K562 (cell line): ENCODE measurements at places on chromosomes 11 and 22. TPM values are rescaled to one million over a fixed set of nuclear protein-coding genes. Genes with fewer than 3 reads are reported as not detected.

DNA sequence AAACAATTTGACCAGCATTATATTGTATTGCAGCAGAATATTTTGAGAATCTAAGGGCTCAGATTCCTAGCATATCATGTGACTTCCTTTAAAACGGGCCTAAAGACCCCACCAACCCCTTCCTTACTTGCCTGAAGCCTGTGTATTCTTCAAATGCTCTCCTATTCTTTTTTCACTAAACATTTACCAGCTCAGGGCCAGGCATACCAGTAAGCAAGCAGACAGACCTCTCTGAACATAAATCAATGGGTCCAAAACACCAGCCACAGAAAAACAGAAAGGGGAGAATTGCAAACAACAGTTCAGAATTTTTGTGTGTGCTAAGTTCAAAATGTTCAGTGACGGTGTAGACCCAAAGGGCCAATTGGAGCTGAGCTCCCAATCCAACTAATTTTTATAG lies 64.8 kb upstream of the TIMP3 start:
- H3K27me3 ChIP-seq: no peaks in the 10 kb centered on the region
- no peak for DNase-seq
- no peaks in the 10 kb centered on the region; the same call in 1 of the 2 replicates for H3K4me1 ChIP-seq

DNA sequence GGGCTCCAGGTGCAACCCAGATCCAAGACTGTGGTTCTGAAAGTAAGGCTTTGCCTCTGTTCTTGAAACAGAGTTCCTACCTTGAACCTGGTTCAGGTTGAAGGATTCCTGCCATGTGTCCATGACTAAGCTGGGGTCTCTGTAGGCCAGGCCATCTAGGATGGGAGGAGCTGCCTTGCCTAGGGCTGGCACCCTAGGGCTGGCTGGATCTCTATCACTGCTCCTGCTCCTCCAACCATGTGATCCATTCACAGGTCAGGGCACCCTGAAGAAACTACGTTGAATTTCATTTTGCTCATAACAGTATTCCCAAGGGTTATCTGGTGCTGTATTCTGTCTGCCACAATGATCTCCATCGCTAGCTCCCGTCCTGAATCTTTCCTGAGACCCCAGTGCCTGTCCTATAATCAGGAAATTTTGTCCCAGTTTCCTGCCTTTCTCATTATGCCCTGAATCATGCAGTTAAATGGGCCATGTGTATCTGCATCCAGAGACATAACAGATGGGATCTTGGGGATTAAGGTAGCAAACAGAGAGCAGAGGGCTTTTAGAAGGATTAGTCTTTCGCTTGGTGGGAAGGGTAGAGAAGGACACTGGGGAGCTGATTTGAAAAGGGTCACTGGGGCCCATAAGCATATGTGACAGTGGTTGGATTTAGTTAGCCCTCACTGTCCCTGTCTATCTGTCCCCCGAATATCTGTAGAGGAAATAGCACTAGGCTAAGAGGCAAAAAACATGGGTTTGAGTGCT lies 98.2 kb upstream of the MTMR2 start:
- H3K27ac ChIP-seq: no peak overlapping the region
- no peaks in the 10 kb centered on the region for H3K36me3 ChIP-seq
- DNase-seq: no peak
- no peaks in the 10 kb centered on the region for H3K4me1 ChIP-seq

GRCh38 chr11:86537541-86538222 lies 134.7 kb downstream of the ME3 start:
- no peak overlapping the region for H3K4me3 ChIP-seq
- no peaks in the 10 kb centered on the region for H3K4me1 ChIP-seq
- no peak for DNase-seq
- peaks cover 3% of the 10 kb centered on the region; the same call in 1 of the 2 replicates for H3K27me3 ChIP-seq
- H3K27ac ChIP-seq: no peak overlapping the region

DNA sequence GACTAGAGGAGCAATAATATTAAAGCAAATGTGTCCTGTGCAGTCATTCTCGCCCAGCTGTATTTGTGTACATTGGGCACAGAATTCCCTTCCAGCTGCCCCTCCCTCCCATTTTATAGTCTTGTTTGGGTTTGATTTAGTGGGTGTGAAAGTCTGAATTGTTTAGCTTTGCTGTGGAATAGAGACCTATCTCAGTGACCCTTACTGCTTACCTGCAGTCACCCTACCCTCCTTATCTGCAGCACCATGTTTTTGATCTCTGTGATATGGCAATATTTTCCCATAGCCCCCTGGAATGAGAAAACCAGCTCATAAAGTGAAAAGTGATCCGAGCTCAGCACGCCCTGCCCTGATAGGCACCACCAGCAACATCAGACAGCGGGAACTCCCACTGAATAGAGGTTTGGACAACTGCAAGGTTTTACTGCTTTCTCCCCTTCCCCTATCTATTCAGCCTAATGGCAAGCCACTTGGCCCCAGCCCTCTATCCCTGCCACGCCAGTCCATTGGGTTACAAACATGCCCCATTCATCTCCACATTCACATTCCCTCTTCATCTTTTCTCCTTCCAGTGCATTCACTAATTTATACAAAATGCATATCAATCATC lies 199.0 kb downstream of the ETS1 start:
- no peak for DNase-seq
- no peaks in the 10 kb centered on the region for H3K4me1 ChIP-seq
- H3K4me3 ChIP-seq: no peak overlapping the region
- H3K27ac ChIP-seq: no peak overlapping the region

DNA sequence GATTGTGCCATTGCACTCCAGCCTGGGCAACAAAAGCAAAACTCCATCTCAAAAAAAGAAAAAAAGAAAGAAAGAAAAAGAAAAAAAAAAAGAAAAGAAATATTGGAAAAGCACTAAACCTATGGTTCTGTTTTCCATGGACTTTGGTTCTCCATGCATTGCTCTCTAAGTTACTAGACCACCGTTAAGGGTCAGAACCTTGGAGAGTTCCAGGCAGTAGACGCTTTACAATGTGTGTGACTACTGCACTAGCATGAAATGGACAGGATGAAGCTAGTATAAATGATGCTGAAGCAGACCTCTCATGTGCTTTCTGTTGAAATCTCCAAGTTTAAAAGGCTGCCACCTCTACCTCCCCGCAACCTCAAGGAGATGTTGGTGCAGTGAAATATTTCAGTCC lies 63.5 kb downstream of the SIK2 start:
- no peaks in the 10 kb centered on the region for H3K27me3 ChIP-seq
- no peak overlapping the region for H3K4me3 ChIP-seq
- no peaks in the 10 kb centered on the region; the same call in 2 of the 3 replicates for H3K4me1 ChIP-seq
- no peaks in the 10 kb centered on the region for H3K36me3 ChIP-seq
- DNase-seq: peak; percentile 48

DNA sequence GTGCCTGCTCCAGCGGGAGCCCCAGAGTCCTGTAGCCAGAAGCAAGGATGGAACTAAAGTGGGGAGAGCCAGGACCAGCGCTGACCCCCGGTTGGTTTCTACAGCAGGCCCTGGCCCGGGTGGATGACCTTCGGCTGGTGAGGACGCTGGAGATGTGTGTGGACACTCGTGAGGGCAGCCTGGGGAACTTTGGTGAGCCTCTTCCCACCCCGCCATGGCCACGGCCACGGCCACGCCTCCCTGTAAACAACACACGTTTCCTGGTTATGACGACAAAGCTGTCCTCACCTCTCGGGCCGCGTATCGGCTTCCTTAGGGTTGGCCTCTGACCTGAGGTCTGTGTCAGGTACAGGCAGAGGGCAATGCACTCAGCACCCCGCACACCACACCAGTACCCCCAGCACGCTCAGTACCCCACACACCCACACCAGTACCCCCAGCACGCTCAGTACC lies 4.1 kb downstream of the LRRC56 start:
- no peak overlapping the region for H3K27ac ChIP-seq
- no peaks in the 10 kb centered on the region for H3K27me3 ChIP-seq
- no peak for DNase-seq
- no peaks in the 10 kb centered on the region for H3K36me3 ChIP-seq
- H3K4me1 ChIP-seq: peaks cover 16% of the 10 kb centered on the region
- H3K4me3 ChIP-seq: no peak overlapping the region

GRCh38 chr11:72352859-72353551 lies 81.3 kb downstream of the CLPB start:
- peaks cover 14% of the 10 kb centered on the region; the same call in 2 of the 3 replicates for H3K36me3 ChIP-seq
- H3K27me3 ChIP-seq: no peaks in the 10 kb centered on the region
- H3K4me1 ChIP-seq: peaks cover 10% of the 10 kb centered on the region; the same call in 2 of the 3 replicates
- peak; percentile 8 for DNase-seq
- H3K4me3 ChIP-seq: no peak overlapping the region

DNA sequence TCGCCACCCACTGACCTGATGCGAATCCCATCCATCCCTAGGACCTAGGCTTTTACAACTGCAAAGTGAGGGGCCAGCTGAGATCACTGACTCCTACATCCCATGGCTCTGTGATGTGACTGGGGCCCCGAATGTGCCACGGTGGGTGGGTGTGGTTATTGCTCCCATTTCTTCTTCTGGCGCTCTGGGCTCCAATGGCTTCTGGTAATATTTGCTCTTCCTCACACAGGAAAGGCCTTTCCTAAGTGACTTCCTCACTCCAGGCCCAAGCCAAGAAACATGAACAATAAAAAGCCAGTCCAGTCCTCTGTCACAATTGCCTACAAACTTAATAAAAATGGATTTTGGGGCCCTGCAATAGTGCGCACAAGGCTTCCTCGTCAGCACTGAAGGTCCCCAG lies 78.1 kb downstream of the GALNT18 start:
- H3K4me1 ChIP-seq: no peaks in the 10 kb centered on the region
- no peak overlapping the region for H3K27ac ChIP-seq
- H3K4me3 ChIP-seq: no peak overlapping the region
- no peaks in the 10 kb centered on the region for H3K36me3 ChIP-seq
- DNase-seq: no peak

- H3K36me3 ChIP-seq: no peaks in the 10 kb centered on the region
- no peak for DNase-seq
- H3K27me3 ChIP-seq: peaks cover 16% of the 10 kb centered on the region
- no peak overlapping the region for H3K27ac ChIP-seq
- H3K4me3 ChIP-seq: no peak overlapping the region
These were observed 25.0 kb upstream of the CACNG2 start for GRCh38 chr22:36728505-36728904.

GRCh38 chr11:27777033-27777432 lies 76.8 kb upstream of the BDNF start:
- DNase-seq: no peak
- H3K36me3 ChIP-seq: no peaks in the 10 kb centered on the region
- no peak overlapping the region for H3K27ac ChIP-seq
- H3K4me3 ChIP-seq: no peak overlapping the region

DNA sequence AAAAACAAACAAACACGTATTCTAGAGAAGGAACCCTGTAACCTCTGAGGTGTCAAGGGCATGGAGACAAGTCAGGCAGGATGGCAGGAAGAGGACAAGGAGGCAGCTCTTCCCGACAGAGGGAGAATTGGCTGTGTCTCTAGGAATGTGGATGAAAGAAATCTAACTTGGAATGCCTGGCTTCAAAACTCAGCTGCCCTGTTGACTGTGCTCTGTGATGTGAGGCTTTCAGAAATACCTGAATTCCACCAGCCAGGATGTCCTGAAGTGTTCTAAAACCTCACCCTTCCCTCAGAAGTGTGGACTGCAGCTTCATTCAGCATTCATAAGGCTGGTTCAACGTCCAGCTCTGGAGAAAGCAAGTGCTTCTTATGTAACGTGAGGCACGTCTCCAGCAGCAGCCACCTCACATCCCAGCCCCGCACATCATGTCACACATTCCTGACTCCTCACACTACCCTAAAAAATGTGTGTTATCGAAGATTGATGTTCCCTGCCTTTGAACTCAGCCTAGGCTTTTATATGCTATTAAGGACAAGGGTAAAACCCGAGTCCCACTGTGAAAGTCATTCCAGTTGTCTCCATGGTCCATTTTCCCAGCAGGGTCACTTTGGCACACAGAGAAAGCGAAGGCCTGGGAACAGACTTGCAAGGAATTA lies 398.9 kb downstream of the ETS1 start:
- H3K27me3 ChIP-seq: no peaks in the 10 kb centered on the region
- H3K27ac ChIP-seq: no peak overlapping the region
- H3K36me3 ChIP-seq: no peaks in the 10 kb centered on the region
- no peak overlapping the region for H3K4me3 ChIP-seq

DNA sequence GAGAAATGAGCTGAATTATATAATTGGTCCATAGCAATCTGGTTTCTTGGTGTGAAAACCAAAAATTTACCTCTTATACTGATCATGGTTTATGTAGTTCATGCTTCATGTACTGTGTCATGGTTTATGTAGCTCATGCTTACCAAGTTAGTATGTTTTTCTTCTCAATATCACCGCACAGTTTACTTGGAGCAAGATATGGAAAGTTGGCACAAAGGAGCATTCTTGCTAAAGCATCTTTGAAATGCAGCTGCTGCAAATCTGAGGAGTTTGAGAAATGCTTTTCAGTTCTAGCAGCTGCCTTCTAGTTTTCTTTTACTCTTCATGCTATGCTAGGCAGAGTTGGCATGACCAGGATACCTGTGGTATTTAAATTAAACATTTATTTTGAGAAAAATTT lies 4.5 kb downstream of the OR10G7 start:
- H3K27me3 ChIP-seq: no peaks in the 10 kb centered on the region
- no peaks in the 10 kb centered on the region for H3K4me1 ChIP-seq
- H3K27ac ChIP-seq: no peak overlapping the region
- DNase-seq: no peak
- H3K4me3 ChIP-seq: no peak overlapping the region
- H3K36me3 ChIP-seq: no peaks in the 10 kb centered on the region

DNA sequence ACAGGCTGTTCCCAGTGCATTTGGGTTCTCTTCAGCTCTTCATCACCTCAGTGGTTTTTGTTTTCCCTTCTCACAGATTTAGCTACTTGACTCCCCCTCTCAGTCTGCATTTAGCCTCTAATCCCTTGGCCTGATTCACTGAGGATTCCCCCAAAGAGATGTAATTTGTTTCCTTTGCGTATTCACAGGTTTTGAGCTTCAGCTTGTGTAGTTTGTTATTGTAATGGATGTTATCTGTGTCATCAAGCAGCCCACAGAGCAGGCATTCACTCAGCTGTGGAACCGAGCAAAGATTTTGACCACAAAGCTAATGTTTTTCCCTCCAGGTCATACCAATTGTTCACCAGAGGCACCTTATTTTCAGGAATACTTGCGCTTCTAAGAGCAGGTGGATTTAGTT lies 6.4 kb upstream of the ME3 start:
- DNase-seq: no peak
- no peak overlapping the region for H3K4me3 ChIP-seq
- H3K4me1 ChIP-seq: no peaks in the 10 kb centered on the region
- H3K27me3 ChIP-seq: no peaks in the 10 kb centered on the region
- H3K27ac ChIP-seq: no peak overlapping the region
- no peaks in the 10 kb centered on the region for H3K36me3 ChIP-seq

- no peak overlapping the region for H3K4me3 ChIP-seq
- H3K27me3 ChIP-seq: no peaks in the 10 kb centered on the region
- no peak for DNase-seq
- peaks cover 43% of the 10 kb centered on the region for H3K4me1 ChIP-seq
- peaks cover 74% of the 10 kb centered on the region for H3K36me3 ChIP-seq
- peak overlapping the region; percentile 43 for H3K27ac ChIP-seq
These were observed 16.6 kb downstream of the MED15 start for GRCh38 chr22:20524004-20524481.

- no peak for DNase-seq
- H3K36me3 ChIP-seq: no peaks in the 10 kb centered on the region
- H3K4me1 ChIP-seq: peaks cover 25% of the 10 kb centered on the region
- H3K27me3 ChIP-seq: no peaks in the 10 kb centered on the region
These were observed 38.4 kb downstream of the AMBRA1 start for GRCh38 chr11:46555267-46556054.

GRCh38 chr11:125275905-125276618 lies 111.5 kb downstream of the PKNOX2 start:
- H3K4me1 ChIP-seq: peaks cover 15% of the 10 kb centered on the region; the same call in 2 of the 3 replicates
- H3K27ac ChIP-seq: no peak overlapping the region
- H3K36me3 ChIP-seq: no peaks in the 10 kb centered on the region
- H3K4me3 ChIP-seq: no peak overlapping the region
- DNase-seq: no peak

CHKA gene
- total RNA-seq: 36.5 and 41.4 TPM in 2 replicates

PARVA gene
- 0.11 and 0.20 TPM in 2 replicates for total RNA-seq

CLCF1 gene
- total RNA-seq: 3.6 and 4.3 TPM in 2 replicates

MYRF gene
- total RNA-seq: 21.4 and 25.8 TPM in 2 replicates

APLP2 gene
- total RNA-seq: 126 and 138 TPM in 2 replicates

CARD16 gene
- 0.31 TPM in 1 of 2 replicates, not detected in the other for total RNA-seq

KCNQ1 gene
- 0.44 and 0.45 TPM in 2 replicates for total RNA-seq
